Peyer's patch (tissue), 4 donors: ENCODE measurements at places on chromosomes 7 and 10.

DNA sequence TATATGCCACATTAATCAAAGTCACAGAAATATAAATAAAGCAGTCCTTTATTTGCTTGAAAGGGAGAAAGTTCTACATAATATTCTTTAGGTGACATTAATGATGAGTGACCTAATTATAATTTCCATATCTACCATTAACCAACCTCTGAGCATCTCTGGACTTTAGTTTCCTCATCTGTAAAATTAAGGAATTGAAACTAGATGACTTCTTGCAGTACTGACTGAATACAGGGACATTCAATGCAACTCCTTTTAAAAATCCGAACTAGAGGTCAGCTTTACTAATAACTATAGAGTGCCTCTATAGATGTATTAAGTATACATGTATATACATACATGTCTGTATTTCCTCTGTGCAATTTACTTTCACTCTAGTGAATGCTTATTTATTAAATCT lies 3.9 kb downstream of the FMC1 start:
- DNase-seq, result no peak

DNA sequence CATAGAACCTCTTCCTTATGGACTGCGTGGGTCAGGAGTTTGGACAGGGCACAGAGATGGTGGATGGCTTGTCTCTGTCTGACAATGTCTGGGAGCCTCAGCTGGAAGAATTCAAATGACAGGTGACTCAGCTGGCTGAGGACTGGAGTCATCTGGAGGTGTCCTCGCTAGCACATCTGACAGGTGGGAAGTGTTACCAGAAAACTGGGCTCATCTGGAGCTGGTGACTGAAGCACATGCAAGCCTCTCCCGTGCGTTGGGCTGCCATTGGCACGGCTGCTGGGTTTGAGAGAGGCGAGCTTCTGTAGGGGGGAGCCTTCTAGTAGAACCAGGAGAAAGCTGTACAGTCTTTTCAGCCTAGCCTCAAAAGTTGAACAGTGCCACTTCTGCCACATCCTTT lies 71.0 kb downstream of the CELF2 start:
- no peak for DNase-seq

DNA sequence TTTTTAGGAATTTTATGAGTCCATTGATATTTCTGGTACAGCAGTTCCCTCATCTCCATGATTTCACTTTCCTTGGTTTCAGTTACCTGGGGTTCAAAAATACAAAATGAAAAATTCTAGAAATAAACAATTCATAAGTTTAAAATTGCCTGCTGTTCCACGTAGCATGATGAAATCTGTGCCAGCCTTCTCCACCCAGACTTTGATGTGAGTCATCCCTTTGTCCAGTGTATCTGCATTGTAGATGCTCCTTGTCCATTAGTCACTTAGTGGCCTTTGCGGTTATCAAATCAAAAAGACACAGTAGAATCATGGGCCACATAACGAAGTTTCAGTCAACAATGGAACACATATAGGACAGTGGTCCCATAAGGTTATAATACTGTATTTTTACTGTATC lies 286.9 kb downstream of the PTEN start:
- no peak for DNase-seq

- no peak for DNase-seq
These were observed 62.5 kb downstream of the CSGALNACT2 start for GRCh38 chr10:43200538-43201390.

DNA sequence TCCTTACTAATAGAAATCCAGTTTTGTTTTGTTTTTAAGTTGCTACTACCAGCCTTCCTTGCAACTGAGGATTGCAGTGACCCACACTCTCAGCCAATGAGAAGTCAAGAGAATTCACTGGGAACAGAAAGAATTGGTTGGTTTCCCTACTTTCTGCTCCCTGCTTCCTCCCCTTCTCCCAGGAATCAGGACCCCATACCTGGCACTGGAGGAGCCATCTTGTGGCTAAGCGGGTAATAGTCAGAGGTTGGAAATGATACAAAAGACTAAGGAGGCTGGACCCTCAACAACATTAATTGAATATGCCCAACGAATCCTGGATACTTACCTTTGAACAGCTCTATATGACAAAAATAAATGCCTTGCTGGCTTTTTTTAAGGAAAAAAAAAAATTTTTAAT lies 6.3 kb downstream of the TMEM176A start:
- DNase-seq, result no peak

DNA sequence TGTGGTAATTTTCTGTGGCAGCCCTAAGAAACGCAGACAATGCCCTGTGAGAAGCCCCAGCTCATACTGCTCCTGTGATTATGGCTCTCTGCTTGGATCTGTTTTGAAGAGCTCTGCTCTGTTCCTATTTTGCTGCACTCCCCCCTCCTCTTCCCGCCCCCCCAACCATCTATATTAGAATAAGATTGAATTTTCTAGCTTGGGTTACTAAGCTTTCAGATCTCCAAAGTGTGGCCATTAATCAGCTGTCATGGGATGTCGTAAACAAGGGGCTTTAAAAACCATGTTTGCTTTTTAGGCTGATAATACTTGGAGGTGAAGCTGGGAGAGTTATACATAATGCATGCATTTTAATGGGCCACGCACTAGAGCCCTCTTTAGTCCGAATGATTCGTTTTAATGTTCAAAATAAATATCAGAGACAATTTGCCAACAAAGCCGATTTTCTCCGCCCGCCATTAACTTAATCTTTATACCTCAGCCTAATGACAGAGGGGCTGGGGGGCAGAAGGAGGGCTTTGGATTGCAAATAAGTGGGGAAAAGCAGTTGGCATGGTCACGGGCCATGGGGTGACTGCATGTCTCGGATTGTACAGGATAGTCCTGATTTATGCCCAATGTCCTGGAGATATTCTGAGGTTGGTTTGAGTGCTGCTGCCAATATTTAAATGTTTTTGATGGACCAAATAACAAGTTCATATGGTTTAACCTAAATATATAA lies 165.5 kb downstream of the RPS24 start:
- no peak for DNase-seq

- DNase-seq, result peak; percentile 80
These were observed 46.2 kb downstream of the AOC1 start for GRCh38 chr7:150898475-150899011.

- no peak for DNase-seq
These were observed 14.2 kb upstream of the ZNF107 start for GRCh38 chr7:64651632-64652165.

DNA sequence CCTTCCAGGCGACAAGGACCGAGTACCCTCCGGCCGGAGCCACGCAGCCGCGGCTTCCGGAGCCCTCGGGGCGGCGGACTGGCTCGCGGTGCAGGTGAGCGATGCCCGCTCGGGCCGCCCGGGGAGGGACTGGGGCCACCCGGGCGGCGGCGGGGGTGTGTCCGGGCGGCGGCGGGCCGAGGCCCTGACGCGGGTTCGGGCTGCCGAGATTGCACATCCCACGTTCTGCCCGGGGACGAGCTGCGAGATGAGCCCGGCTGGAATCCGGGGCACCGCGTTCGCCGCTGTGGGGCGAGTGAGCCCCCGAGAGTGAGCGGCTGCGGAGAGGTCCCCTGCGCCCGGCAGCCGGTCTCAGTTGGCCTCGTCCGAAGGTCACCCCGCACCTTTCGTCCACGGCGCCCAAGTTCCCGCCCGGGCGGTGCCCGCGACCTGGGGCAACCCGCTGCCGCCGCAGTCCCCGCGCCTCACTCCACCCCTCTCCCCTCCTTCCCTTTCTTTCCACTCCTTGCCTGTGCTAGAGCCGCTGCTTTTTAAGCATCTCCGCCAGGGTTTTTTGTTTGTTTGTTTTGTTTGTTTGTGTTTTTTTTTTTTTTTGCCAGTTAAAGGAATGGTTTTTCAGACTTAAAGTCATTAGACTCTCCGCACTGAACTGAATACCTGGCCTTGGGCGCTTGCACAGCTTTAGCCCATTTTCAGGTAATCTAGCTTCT lies 515 bp downstream of the RALA start:
- peak; percentile 77 for DNase-seq

- DNase-seq, result no peak
These were observed 206.5 kb upstream of the PRKCQ start for GRCh38 chr10:6786579-6787031.

- DNase-seq, result no peak
These were observed 534.3 kb downstream of the PARD3 start for GRCh38 chr10:34280599-34281374.

- DNase-seq, result no peak
These were observed 7.5 kb upstream of the SND1 start for GRCh38 chr7:127644484-127644883.

DNA sequence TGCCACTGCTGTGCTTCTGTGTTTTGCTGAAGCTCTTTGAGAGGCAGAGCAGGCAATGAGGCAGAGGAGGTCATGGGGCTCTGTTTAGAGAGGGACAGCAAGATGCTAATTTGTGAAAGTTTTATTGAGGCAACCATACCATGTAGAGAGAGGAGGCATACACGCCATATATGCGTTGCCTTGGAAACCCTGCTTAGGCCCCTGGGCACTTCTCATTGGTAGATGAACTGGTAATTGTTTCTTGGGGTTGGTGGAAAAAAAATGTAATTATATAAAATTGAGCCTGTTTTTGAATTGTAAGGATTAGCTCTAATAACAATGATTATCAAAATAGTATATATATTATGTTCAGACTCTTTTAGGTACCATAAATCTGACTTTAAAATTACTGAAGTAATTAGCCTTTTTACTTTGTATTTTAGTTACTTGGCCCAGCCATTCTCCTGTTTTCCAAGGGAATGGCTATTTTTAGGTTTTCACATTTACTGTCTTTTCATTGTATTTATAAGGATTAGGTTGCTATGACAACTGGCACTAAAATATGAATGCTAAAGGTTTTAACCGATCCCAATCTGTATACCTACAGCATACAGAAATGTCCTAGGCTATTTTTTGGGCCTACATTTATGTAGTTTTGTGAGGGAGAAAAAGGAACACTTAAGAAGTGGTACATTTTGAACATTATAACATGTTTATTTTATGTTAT lies 52.4 kb downstream of the BZW2 start:
- no peak for DNase-seq

DNA sequence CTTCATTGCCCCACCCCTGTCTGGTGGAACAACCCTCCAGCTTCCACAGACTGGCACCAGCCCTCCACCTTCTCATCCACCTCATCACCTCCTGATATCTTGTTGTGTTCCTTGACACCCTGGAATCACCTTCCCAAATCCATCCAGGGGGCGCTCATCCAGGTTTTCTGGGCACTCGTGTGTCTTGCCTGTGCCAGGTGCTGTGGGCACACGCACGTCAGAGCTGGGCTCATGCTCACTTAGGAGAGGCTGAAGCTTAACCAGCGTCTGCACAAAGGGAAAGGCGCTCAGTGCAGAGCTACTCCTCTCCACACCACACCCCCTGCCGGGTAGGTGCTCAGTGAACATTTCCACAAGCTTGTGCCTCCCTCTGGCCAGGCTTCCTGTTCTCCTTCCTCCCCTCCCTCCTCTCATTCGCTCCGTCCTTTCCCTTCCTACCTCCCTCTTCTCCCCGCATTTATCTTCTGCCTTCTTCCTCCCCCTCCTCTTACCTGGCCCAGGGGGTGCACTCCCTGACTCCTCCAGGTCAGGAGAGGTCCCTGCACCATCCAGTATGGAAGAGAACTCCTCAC lies 4.8 kb downstream of the ADCYAP1R1 start:
- DNase-seq, result no peak

DNA sequence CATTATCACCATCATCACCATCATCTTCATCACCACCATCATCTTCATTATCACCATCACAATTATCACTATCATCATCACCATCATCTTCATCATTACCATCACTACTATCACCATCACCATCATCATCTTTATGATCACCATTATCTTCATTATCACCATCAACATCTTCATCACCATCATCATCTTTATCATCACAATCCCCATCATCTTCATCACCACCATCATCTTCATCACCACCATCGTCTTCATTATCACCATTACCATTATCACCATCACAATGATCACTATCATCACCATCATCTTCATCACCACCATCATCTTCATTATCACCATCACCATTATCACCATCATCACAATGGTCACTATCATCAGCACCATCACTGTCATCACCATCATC lies 621.1 kb downstream of the PTPRN2 start:
- no peak for DNase-seq

DNA sequence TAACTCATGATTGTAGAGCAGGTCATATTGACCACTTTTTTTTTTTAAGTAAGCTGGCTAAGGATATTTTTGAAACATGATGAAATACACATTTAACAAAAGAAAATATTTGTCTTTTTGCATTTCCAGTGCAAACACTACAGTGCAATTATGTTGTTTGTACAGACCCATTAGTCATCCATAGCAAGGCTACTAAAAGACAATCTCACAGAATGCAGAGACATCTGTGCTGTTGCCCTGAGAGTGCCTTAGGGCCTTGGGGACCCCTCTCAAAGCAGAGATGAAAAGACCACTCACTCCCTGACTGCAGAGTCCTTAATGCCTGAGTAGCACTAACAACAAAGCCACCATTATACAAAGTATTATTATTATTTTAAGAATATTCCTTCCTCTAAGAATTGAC lies 104.5 kb downstream of the NRCAM start:
- DNase-seq, result no peak

DNA sequence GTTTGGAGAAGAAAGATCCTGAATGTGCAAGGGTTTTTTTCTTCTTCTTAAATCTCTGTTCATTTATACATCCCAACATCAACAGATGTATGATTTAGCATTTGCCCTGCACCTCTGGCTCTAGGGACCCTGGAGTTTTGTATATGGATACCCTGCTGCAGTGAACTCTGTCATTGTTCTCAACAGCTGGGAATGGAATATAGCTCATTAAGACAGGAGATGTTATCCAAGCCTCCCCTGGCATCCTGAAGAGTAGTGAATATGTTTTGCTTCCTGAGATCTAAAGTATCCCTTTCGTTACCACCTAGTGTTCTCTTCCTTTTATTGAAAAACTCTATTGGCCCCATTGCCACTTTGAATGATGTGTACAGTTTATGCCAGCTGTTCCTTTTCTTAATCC lies 275.9 kb downstream of the EXOC4 start:
- no peak for DNase-seq

GRCh38 chr10:124146483-124146882 lies 53.1 kb upstream of the CHST15 start:
- peak; percentile 23 for DNase-seq

GRCh38 chr10:80382989-80383388 lies 25.4 kb upstream of the PRXL2A start:
- DNase-seq, result no peak

- no peak for DNase-seq
These were observed 33.4 kb downstream of the BCAP29 start for GRCh38 chr7:107613439-107613838.

GRCh38 chr10:100995181-100995580 lies 4.4 kb upstream of the LZTS2 start:
- no peak for DNase-seq

- no peak for DNase-seq
These were observed 164.8 kb downstream of the NRF1 start for GRCh38 chr7:129776362-129776722.
